Renal cortical epithelial cell (primary cell): ENCODE measurements at places on chromosomes 5 and 9. TPM values are rescaled to one million over a fixed set of nuclear protein-coding genes. Genes with fewer than 3 reads are reported as not detected.

DNA sequence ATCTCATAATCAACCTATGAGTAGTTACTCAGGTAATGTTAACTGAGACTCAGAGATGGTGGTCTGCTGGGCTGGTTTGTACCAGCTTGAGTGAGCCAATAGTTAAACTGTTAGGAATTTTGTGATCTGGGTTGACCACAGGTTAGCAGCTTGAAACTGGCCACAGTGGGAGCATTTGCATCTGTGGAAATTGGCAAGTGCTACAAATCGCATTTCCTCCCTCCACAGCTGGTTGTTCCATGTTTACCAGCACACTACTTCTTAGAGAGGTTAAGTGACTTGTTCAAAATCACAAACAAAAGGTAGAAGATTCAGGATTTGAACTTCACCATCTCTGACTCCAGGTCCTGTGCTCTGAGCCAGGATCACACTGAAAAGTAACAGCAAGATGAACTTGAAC lies 446.9 kb upstream of the CLINT1 start:
- DNase-seq: no peak

GRCh38 chr9:113375057-113376023 lies 1.4 kb downstream of the HDHD3 start:
- peak; percentile 57 for DNase-seq

GRCh38 chr5:871596-872298 lies 20.9 kb downstream of the BRD9 start:
- DNase-seq: no peak

GRCh38 chr5:173736923-173737412 lies 120.5 kb upstream of the BOD1 start:
- peak; percentile 51 for DNase-seq

GRCh38 chr5:95715799-95716461 lies 15.2 kb upstream of the RHOBTB3 start:
- DNase-seq: peak; percentile 97

GRCh38 chr9:98570055-98570454 lies 138.7 kb downstream of the GABBR2 start:
- DNase-seq: no peak

GRCh38 chr5:171322527-171322926 lies 13.5 kb downstream of the TLX3 start:
- DNase-seq: no peak

DNA sequence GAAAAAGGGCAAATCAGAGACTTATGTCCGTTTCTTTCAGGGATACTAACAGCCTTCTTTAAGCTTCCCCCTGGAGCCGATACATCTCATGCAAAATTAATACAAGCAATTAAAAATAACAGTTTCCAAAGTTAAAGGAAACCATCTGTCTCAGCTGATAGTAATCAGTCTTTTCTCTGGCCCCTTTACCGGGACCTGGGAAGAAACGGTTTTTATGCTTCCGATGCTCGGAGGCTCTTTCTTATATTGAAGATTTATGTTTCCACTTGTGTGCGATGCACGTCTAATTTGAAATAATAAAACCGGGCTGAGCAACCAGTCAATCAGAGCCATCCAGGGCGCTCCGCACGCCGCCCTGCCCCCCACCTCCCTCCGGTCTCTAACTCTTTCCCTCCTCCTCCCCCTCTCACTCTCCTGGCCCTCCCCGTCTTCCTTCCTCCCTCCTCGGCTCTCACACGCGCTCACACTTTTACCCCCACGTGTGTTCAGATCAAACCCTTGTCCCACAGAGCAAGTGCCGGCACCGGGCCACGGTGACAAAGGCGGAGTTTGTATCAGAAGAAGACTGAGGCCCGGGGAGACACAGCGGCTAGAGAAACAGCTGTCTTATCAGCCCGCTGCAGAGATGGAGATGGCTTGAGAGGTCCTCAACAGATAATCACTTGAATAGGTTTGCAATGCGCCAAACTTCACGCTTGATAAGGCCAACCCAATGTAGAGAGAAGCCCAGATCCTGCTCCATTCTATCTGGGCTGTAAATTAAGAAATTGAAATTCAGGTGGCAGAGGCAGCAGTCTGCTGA lies 5.1 kb upstream of the ELAVL2 start:
- DNase-seq: no peak

- DNase-seq: no peak
Measured at GRCh38 chr5:616484-617039, 4.4 kb downstream of the CEP72 start.

DNA sequence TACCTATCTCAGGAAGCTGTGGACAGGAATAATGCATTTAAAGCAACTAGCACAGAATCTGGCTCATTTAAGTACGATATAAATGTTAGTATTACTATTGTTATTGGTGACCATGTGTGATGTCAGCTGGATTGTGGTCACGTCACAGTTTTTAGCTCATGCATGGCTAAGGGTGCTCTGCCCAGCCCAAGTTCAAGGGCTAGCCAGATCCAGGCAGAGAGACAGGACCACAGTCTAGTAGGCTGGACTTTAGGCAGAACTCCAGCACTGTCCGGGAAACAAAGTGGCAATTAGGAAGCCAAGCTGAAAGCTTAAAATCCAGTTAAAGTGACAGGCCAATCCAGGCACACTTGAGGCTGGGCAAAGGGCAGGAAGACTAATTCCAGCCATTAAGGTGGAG lies 273.6 kb downstream of the ADAMTSL1 start:
- DNase-seq: no peak

DNA sequence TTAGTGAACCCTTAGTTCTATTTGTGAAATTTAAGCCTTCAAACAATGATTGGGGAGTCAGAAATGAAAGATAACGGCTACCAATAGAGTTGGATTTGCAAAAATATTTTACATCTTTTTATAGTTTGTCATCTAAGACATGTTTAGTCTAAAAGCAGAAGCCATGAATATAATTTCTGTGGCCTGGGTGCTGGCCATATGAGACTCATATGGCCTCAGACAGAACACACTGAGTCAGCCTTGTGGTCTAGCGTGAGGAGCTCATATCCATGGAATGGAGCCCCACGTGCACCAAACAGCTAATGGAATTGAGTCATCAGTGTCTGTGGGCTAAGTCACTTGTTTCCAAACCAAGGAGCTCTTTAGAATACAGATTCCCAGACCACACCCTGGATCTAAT lies 240.7 kb upstream of the NREP start:
- DNase-seq: peak; percentile 94

GRCh38 chr9:137305060-137305797 lies 3.2 kb upstream of the NRARP start:
- DNase-seq: peak; percentile 38

DNA sequence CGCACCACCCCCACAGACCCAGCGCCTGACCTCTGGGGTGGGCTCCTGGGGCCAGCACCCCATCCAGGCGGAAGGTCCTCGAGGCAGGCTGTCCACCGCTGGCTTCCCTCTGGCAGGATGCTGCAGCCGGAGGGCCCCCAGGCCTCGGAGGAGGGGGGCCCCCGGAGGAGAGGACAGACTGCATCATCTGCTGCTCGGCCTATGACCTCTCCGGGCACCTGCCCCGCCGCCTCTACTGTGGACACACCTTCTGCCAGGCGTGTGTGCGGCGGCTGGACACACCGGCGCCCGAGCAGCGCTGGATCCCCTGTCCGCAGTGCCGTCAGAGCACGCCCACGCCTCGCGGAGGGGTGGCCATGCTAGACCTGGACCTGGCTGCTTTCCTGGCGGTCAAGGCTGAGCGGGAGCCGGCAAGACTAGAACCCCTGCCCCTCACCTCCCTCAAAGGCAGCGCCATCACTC lies 1.2 kb downstream of the RNF224 start:
- DNase-seq: no peak

DNA sequence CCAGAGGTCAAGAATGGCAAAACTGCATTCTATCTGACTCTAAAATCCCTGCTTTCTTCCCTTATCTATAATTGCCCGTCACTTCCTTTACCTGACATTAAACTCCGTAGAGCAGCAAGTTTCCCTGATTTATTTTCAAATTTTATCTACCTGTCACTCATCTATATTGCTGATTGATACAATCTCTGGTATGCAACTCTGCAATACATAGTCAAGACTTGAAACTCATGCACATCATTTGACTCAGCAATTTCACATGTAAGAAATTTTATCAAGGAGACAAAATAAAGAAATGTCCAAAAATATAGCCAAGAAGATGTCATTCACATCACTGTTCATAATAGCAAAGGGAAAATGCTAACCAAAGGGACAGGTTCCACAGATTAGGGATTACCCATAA lies 39.5 kb downstream of the FBXW11 start:
- no peak for DNase-seq

DNA sequence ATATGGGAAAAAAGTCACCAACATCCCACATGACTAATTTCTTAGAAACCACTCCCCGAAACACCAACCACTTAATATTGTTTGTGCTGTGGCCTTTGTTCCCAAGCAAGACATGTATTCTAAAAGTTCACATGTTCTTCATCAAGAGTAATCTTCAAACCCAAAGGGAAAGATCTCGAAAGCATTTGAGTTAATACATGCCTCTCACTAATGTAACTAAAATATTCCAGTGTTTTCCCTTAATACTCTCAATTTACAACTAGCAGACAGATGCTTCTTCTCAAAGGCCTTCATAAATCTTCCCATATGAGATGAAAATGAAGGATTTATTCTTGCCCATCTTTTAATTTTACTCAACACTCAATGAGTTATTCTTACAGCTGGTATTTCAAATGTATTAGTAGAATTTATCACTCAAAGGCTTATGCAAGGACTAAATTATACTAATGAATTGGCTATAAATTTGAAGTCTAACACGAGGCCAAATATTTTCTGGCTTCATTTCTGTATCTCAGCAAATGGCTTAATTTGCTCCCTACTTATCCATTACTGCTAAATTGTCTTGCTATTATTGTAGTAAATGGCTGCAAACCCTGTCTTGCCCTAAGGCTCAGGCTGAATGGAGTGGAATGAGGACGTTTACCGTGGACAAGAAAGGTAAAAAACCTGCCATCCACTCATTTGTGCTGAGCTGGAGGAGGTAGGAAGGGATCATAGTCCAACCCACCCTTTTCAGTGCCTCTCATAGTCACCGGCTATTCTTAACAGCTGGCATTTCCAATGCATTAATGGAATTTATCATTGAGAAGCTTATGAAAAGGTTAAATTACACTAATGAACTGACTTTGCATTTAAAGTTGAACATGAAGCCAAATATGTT lies 474.4 kb downstream of the RASEF start:
- DNase-seq: no peak

DNA sequence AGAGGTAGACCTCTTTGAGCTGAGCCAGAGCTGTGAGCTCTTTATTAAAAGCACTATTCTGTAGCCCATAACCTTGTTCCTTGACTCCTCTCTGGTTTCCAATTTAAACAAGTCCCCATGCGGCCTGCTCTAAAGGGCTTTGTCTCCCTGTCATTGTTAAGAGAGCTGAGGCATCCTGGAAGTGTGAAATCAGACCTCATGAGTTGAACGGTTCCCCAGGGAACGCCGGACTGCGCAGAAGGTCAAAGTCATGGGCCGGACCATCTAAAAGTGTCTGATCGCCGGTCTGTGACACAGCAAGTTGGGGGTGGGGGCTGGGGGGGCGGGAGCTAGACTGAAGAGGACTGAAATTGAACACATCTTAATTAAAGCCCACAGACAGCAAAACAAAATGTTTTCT lies 265.8 kb downstream of the SLF1 start:
- peak; percentile 19 for DNase-seq

Gene C9orf153
- 0.15 TPM in 1 of 2 replicates, not detected in the other for total RNA-seq

Gene FAM221B
- total RNA-seq: not detected in 2 replicates

Gene MIGA2
- 18.4 and 26.0 TPM in 2 replicates for total RNA-seq

Gene GCNT1
- 25.0 and 130 TPM in 2 replicates for total RNA-seq
